Activated CD4-positive, alpha-beta memory T cell treated with anti-CD3 and anti-CD28 coated beads, Interleukin-2, amount 10 ng/mL, durations not matched to agents 7 days and 5 days (primary cell): ENCODE measurements at places on chromosomes 3 and 15.

- DNase-seq: no peak
These were observed 32.6 kb upstream of the NOX5 start for GRCh38 chr15:68981941-68982340.

- no peak for DNase-seq
These were observed 135.6 kb downstream of the DUT start for GRCh38 chr15:48466820-48467219.

DNA sequence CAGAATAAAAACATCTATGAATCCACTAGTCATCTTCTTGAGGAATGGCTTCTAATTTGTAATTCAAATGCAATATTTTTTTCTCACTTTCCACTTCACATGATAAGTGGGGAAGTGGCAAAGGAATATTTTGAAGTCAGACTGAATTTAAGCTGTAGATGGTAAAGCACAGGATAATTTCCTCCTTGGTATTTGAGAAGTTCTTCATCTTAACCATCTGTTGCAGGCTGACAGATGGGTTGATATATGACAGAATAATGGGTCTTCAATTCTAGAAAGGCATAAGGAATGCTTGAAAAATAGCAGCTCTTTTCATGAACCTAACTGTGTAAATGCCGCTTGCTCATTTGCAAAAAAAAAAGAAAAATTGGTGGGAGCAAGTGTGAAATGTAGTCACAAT is 66.5 kb upstream of the SNTN start:
- DNase-seq: no peak

- no peak for DNase-seq
These were observed 590.8 kb downstream of the FOXP1 start for GRCh38 chr3:70992562-70993204.
